ENCODE measurements at places on chromosomes 2 and 18.
A peak's percentile ranks its signal among the peaks of the same experiment; 100 is the strongest.

GRCh38 chr2:239506961-239507360, 106.1 kb upstream of the HDAC4 start:
- DNase-seq, result no peak

DNA sequence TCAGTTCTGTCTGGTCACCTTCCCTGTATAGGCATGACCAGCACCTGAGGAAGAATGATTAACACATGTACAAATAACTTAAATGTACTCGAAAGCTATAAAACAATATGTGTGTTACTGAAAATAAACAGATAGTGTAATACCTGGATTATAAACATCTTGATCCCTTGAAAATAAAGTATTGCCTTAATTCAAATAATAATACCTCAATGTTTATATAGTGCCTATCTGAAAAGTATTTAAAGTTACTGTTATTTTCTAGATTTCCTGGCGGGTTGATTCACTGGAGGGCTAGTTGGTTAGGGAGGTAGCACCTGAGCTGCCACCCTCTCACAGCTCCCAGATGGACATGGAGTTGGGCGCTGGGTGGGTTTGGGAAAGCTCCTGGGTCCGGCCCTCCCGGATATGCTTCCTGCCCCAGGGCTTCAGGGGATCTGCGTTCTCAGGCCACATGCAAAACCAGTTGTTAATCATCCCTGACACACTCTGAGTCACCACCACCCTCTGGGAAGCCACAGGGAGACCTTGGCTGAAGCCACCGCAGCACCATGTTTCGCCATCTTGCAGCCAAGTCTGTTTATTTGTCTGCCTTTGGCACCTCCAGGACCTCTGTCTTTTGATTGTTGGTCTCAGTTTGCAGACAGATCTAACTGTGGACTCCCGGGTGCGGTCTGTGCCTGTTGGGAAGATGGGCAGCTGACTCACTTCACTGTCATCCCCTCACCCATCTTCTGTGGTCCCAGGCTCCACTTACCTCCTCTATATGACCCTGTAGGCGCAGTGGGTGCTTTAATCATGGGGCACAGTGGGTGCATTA, 35.3 kb downstream of the RAB31 start:
- peak; percentile 19 for DNase-seq

- DNase-seq, result peak; percentile 72
Measured at GRCh38 chr18:34651586-34652369, 58.3 kb upstream of the DTNA start.

DNA sequence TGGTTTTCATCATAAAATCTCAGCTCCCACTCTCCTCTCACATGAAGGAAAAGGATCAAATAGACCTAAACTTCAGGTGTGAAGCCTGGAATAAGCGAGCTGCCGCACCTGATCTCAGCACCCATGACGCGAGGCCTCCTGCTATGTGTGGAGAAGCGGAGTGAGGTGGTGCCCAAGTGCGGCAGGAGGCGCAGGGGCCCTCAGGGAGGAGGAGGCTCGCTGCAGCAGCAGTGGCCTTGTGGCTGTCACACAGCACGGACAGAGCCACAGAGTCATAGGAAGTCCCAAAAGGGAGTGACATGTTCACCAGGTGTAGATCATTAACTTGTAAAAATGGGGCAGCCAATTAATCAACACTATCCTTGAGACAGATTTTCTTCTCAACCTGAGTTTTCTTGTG, 9.1 kb downstream of the SCLY start:
- no peak for DNase-seq

DNA sequence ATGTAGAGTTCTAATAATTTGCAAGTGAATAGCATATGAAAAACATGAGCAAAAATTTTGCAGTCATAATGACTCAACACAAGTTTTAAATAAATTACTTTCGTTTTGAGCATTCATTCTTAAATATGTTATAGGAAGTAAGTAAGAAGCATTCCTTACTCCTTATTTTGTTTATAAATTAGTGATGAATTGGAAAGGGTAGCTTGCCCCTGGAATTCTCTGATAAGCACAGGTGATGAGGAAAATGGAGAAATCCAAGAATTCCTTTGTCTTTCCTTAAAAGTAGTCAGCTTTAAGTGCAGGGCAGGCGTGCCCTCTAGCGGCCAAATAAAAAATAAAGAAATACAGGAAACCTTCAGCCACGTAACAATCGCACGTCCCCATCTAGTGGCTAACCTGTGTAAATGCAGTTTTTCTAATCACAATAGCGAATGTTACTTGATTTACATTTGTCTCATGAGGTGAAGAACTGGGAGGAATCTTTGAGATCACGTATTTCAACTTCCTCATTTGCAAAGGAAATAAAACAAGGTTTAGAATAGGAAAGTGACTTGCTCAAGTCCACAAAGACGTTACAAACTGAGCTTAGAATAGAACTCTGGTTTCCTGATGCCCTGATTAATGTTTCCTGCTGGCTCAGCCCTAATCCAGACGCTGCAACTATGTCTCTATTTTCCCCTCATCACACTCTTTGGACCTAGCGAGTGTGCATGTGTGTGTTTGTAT, 47.2 kb upstream of the ZNG1B start:
- no peak for DNase-seq

DNA sequence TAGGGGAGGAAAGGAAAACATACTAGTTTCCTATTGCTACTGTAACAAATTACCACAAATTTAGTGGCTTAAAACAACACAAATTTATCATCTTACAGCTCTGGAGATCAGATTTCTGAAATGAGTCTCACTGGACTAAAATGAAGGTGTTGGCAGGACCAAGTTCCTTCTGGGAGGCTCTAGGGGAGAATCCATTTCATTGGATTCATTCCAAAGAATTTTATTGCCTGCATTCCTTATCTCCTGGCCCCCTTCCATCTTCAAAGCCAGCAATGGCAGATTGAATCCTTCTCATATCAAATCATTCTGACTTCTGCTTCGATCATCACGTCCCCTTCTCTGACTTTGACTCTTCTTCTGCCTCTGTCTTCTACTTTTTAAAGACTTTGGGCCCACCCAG, 250.9 kb downstream of the IRS1 start:
- no peak for DNase-seq

- no peak for DNase-seq
Measured at GRCh38 chr2:168993538-168993937, 37.6 kb downstream of the ABCB11 start.

GRCh38 chr2:79369127-79369526, 143.7 kb upstream of the CTNNA2 start:
- peak; percentile 70 for DNase-seq

DNA sequence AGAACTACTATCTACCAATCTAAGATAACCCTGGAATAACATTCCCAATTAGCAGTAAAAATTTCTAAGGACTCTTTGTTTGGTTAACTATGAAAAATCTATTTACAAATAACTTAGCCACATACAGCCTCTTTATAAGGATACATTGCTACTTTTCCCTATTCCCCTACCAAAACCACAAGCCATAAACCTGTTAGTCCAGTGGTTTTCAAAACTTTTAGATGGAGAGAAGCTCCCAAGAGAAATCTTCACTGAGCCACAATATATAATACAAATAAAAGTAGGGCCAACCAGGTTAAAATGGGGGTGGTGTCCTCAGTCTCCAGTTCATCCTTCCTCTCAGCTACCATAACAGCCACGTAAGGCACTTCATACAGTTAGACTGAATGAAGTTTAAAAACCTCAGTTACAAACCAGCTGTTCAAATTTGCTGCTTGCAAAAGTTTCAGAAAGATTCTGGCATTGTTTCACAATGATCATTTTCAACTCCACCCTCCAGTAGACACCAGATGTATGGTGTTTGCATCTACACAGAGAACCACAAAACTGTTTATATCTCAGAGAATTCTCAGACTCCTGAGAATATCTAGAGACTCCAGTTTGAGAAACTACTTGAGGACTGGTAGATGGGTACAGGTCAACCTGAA, 26.0 kb downstream of the SOS1 start:
- DNase-seq, result peak; percentile 18

Measured in Kasumi-1 (cell line).